ENCODE measurements at places on chromosomes 11 and 22.

GRCh38 chr22:20137671-20138416 lies 6.2 kb downstream of the ZDHHC8 start:
- DNase-seq: no peak

DNA sequence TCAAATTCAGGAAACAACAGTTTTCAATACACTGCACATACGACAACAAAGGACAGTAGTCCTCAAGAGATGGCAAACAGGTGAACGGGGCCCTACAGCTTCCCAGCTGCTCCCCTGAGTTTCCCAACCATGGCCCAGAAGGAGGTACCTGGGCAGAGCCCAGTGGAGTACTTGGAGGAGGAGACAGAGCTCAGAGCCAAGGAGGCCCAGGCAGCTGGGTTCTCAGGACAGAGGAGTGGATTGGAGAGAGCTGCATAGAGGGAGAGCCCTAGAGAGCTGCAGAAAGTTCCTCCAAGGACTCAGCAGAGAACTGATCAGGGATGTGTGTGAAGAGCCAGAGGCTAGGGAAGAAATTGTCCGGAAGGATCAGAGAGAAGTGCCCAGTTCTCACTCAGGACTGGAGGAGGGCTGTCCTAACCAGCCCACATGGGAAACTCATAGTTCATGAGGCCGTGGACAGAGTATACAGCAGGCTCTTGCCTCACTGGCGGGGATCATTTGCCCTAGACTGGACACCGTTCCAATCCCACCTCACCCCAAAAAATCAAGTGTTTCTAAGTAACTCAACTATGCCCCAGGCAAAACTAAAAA lies 7.6 kb upstream of the ASCL2 start:
- no peak for DNase-seq

GRCh38 chr11:73804712-73805111 lies 17.0 kb downstream of the MRPL48 start:
- no peak for DNase-seq

DNA sequence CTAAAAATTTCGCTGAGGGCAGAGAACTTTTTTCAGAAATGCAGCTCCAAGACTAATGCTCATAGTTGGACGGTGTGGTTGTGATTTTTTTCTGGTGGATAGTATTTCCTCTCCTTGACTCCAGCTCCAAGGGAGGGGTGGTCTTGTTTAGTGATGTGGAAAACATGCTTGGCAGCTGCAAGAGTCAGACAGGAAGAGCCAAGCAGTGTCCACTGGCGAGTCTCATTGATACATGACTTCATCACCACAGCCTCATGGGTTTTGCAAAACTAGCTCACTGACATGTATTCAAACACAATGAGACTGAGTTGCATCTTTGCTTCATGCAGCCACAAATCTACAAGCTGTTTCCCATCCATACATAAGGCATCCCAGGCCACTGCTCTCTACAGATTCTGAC lies 7.3 kb upstream of the KCNJ1 start:
- DNase-seq: no peak

DNA sequence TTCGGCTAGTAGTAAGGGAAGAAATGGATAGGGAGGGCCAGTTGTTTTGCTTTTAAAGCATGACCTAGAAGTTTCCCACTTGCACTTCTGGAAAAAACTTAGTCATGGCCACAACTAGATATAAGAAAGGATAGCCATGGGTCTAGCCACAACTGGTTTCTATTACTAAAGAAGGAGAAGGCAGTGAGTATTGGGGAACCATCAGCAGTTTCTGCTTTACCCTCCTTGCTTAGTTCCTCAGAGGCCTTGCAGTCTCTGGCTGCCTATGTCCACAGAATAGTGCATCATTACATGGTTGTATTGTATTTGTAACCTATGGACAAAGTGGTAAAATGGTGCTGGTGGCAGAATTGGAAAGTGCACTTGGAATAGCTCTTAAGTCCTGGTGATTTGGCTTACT lies 35.6 kb downstream of the NXPE1 start:
- DNase-seq: no peak

GRCh38 chr11:86773513-86774252 lies 26.7 kb upstream of the PRSS23 start:
- DNase-seq: no peak

- no peak for DNase-seq
Measured at GRCh38 chr11:65295571-65296341, 18.9 kb upstream of the CDC42EP2 start.

- DNase-seq: peak; percentile 89
Measured at GRCh38 chr11:120952461-120953434, 71.2 kb upstream of the TBCEL start.

GRCh38 chr11:107408762-107409211 lies 48.8 kb downstream of the CWF19L2 start:
- no peak for DNase-seq

DNA sequence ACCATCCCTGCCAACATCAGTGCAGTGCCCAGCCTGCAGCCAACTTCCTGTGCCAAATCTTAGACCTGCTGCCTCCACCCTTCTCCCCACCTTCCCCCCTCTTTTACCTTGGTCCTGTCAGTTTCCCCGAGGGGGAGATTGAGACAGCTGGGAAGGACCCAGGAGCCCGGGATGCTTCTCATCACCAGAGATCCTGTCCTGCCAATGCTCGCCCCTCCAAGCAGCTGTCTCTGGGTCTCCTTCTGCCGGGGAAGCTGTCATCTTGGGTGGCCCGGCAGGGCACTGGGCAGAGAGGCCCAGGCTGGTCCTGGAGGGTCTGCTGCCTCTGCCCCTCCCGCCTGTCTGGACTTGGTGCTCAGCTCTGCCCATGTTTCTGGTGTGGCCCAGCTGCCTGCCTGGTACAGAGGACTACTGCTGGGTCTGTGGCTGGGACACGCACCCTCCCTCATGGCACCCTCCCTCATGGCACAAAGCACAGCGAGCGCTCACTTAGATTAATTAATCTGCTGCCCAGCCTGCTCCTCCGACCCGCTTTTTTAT lies 60.4 kb upstream of the THY1 start:
- DNase-seq: no peak

DNA sequence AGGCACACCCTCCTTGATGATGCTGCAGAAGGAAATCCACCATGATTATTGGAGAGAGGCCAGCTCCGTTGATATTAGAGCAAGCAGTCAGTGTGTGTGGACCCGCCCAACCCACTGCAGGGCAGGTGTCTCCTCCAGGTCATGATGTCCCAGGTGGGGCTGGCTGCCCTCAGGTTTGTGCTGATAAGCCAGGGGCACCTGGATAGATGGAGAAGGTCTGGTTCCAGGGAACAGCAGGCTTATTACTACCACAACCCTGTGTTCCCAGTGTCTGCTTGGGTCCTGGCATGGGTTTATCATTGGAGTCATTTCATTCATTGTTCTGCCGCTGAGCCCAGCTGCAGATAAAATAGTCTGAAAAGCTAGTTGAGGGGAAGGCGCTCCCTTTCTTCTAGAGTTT lies 181.1 kb upstream of the NECTIN1 start:
- DNase-seq: no peak

- no peak for DNase-seq
Measured at GRCh38 chr22:50526834-50527801, 1.7 kb upstream of the SCO2 start.
